Cardiac fibroblast (primary cell): ENCODE measurements at places on chromosomes 16 and 17.

GRCh38 chr16:72658888-72659717, 388.8 kb downstream of the ZFHX3 start:
- no peak for DNase-seq

DNA sequence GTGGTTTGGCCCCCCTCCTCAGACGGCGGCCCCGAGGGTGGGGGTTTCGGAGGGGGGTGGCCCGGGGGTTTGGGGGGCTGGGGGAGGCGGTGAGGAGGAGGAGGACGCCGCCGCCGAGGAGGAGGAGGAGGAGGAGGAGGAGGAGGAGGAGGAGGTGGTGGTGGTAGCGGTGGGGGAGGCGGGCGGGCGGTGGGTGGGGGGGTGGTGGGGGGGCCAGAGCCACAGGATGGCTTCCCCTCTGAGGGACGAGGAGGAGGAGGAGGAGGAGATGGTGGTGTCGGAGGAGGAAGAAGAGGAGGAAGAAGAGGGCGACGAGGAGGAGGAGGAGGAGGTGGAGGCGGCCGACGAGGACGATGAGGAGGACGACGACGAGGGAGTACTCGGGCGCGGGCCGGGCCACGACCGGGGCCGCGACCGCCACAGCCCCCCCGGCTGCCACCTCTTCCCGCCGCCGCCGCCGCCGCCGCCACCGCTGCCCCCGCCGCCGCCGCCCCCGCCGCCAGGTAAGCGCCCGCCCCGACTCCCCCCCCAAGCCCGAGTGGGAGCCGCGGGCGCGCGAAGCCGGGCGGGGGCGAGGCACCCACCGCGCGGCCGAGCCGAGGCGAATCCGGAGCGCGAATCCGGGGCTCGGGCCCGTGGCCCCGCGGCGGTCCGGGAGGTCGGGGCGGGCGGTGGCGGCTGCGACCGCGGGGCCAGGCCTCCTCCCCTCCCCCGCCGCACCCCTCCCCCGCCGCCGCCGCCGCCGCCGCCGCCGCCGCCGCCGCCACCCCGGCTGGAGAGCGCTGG, 3.8 kb upstream of the CHD3 start:
- no peak for DNase-seq

DNA sequence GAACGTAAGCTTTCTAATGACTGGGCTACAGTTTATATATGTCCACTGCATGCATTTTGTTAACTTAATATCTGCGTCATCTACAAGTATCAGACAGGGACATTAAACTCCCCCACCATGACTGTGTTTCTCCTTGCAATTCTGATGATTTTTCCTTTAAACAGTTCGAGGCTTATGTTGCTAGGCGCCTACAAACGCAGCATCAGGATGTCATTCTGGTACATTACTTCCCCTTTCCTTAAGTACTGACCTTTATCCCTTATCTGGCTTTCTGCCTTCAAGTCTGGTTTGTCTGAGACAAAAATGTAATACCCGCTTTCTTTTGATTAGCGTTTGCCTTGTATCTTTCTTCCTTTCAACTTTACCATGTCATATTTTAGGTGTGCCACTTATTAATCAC, 362.4 kb downstream of the SLC39A11 start:
- DNase-seq = peak; percentile 56

DNA sequence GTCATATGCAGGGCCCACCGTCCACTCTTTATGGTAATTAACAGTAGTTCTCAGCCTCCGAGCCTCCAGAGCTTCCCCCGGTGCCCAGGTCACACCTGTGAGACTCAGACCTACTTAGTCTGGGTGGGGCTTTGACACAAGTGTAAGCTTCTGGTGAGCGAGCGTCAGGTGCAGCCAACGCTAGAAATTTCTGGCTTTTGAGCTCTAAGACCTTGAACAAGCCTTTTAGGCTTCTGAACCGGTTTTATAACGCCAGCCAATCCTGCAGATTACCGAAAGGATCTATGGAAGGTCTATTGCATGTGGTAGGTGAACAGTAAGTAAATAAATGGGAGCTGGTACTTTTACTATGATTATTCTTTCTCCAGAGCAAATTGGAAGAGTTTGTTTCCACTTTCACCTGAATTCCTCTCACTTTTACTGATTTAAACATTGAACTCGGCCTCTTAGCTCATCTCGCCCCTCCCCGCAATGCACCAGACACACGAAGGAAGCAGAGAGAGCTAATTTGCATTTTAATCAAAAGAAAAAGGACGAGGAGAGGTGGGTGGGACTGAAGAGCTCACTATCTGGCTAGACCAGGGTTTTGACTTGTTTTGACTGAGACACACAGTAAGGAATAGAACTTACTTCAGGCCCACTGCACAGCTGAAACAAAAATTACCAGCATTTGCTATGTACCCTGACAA, 47.1 kb downstream of the ABAT start:
- no peak for DNase-seq

GRCh38 chr17:37388266-37388665, 12.5 kb downstream of the C17orf78 start:
- peak; percentile 52 for DNase-seq

- no peak for DNase-seq
Measured at GRCh38 chr17:45906237-45906636, 11.9 kb downstream of the MAPT start.

DNA sequence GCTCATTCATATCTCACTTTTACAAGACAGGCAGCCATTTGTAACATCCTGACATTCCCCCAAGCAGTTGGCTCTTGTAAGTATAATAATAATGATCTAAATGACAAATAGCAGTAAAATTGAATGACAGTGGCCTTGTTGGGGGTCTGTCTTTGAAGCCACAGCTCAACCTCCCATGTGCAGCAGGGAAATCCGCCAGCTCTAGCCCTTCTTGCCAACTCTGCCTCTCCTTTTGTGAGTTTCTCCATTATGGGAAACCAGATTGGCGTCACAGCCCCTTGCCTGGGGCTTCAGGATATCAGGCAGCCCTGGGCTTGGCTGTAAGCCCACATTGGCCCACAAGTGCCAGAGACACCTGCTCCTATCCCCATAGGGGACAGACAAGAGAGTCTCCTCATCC, 70.4 kb upstream of the CACNG5 start:
- DNase-seq = no peak

DNA sequence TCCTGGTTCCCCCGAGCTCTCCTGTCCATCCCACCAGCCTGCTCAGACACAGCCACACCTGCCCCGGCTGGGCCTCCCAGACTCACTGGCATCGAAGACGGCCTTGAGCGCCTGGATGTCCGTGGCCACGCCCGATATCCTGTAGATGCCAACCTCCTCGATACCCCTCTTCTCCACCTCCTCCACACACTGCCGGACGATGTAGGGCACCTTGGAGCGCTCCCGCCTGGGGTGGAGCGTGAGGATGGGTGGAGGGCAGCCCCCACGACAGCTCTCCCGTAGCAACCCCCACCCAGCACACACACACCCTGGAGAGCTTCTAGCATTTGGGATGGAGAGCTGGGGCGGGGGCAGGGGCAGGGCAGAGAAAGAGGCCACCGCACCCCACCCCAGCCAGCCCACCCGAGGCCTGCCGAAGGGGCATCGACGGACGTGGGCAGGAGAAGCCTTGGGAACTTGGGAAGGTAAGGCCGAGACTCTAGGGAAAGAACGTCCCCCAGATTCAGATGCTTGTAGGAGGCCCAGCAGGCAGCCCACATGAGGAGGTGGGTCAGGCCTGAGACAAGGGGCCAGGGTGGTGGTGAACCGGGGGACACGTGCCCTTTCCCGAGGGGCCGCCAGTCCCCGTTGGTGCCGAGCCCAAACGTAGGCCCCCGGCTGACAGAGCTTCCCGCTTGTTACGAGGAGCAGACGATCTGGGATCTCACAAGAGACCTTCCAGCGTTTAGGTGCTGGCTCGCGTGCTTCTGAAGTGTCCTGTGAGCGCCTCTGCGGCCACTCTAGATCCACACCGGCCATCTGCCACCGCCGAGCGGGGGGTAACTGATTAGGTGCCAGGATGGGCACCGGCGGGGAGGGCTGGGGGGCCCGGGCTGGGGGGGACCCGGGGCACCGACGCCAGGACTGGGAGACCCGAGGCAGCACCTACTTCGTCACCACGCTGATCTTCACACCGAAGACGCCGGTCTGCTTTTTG, 15.1 kb downstream of the TIMM22 start:
- DNase-seq = no peak

GRCh38 chr16:66298571-66299120, 67.8 kb upstream of the CDH5 start:
- DNase-seq = no peak

- no peak for DNase-seq
Measured at GRCh38 chr16:71670537-71670936, 44.6 kb downstream of the MARVELD3 start.

GRCh38 chr17:16286009-16286946, 67.0 kb downstream of the CENPV start:
- DNase-seq = peak; percentile 97

DNA sequence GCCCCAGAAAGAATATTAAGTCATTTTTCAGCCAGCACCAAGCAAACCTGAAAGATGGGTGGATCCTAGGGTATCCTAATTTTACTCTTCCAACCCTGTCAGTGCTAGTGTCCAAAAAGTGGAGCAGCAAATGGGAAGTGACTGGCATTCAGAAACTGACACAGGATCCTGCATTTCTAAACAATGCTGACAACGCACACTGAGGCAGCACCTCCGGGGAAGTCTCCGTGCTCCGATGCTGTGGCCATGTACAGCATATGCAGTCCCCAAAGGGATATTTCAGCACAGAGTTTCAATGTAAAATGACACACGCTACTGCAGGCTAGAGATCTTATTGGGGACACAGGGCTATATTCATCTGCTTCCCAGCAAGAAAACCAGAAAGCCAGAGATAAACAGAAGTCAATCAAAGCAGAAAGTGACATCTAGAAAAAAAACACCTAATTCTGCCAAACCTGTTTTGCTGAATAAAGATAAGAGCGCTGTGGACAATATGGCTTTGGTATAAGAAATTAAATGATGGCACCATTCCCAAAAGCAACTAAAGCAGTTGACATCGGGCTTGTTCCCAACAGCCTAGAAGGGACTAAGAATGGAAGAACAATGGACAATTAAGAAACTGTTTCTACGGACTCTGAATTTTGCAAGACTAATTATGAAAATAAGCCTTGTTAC, 17.3 kb downstream of the XYLT1 start:
- DNase-seq = no peak

- DNase-seq = no peak
Measured at GRCh38 chr17:29588017-29588561, 1.4 kb downstream of the GIT1 start.

DNA sequence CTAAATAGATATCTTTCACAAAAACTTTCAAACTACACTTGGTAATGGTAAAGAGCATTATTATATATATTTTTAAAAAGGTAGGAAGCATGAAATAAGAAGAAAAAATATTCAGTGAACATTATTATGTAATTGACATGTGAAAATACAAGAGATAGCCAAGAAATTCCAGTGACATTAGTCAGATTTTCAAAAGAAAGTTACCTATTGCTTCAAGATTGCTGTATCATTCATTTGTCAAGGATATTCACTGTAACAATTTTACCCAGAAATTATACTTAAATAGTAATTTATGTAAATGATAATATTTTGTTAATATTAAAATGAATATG, 350.2 kb downstream of the KIF2B start:
- DNase-seq = no peak

DNA sequence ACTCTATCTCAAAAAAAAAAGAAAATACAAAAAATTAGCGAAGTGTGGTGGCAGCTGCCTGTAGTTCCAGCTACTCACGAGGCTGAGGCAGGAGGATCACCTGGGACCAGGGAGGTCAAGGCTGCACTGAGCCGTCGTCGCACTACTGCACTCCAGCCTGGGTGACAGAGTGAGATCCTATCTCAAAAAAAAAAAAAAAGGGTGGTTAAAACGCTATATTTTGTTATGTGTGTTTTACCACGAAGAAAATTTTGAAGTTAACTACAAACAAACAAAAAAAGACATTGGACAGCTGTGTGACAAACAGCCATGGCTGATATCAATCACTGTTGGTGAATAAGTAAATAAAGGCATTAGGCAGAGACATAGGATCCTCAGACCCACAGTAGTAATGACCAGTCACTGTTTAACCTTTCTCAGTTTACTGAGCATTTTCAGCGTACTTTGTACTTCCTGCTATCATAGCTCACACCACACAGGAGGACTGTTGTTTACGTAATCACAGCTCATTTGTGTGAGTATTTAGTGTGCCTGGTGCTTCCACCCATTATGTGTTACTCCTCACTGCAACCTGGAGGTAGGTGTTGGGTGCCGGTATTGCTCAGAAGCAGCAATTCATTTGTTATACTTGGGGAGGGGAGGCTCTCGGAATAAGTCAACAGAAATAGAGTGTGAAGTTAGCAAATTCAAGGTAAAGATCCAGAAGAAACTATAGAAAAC, 55.4 kb downstream of the COPRS start:
- no peak for DNase-seq
